ENCODE measurements at places on chromosomes 2 and 18. TPM values are rescaled to one million over a fixed set of nuclear protein-coding genes. Genes with fewer than 3 reads are reported as not detected.

The SIX3 gene
- not detected for total RNA-seq

The SLC8A1 gene
- 2.9 TPM for total RNA-seq

The FRZB gene
- not detected for total RNA-seq

The NPPC gene
- total RNA-seq: not detected

The TUBB8B gene
- not detected for total RNA-seq

The OTOS gene
- not detected for total RNA-seq

The ST3GAL5 gene
- 7.7 TPM for total RNA-seq

The FOXD4L1 gene
- total RNA-seq: 0.15 TPM

The GRB14 gene
- 0.39 TPM for total RNA-seq

The FBXO48 gene
- total RNA-seq: 0.31 TPM

The CDKL4 gene
- 0.50 TPM for total RNA-seq

The NCL gene
- total RNA-seq: 159 TPM

The ARL5A gene
- total RNA-seq: 36.4 TPM

The LHCGR gene
- not detected for total RNA-seq

The LAPTM4A gene
- 281 TPM for total RNA-seq

The KCNG2 gene
- total RNA-seq: 0.49 TPM

The PLEK gene
- not detected for total RNA-seq

The OTX1 gene
- total RNA-seq: not detected

The CDK5R2 gene
- 0.06 TPM for total RNA-seq

The UGT1A10 gene
- not detected for total RNA-seq

The RAB12 gene
- 46.7 TPM for total RNA-seq
